ENCODE measurements at places on chromosomes 7 and 10.

DNA sequence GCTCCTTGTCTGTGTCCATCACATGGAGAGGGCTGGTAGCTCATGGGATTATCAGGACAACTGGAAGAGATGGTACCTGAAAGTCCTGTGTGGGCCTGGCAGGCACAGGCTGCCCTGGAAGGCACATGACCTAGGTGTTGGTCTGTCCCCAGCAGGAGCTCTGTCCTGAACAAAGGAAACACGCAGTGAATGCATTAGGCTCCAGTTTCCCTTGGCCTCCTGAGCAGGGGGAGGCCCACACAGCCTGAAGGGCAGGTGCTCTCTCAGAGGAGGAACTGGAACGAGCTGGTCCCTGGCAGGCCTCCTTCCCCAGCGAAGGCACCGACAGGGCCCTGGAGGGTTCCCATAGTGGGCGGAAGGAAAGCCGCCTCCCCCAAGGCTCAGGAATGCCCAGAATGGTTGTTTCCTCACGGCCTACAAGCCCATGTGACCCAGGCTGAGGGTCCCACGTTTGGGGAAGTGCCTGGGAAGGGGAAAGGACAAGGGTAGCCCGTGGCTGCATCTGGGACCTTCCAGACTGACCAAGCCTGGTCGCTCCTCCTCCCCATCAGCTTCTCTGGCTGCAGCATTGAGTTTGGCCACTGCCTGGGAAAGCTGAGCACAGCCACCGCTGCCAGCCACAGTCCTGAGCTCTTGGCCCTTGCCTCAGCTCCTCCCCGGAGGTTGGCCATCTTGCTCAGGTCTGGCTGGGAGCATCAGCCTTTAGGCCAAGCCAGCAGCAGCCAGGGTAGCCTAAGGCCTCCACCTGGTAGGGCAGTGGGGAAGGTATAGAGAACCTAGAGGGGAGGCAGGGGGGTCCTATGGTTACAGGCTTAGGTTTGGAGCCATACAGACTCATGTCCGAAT is 21.8 kb downstream of the CXCL12 start:
- DNase-seq = no peak

DNA sequence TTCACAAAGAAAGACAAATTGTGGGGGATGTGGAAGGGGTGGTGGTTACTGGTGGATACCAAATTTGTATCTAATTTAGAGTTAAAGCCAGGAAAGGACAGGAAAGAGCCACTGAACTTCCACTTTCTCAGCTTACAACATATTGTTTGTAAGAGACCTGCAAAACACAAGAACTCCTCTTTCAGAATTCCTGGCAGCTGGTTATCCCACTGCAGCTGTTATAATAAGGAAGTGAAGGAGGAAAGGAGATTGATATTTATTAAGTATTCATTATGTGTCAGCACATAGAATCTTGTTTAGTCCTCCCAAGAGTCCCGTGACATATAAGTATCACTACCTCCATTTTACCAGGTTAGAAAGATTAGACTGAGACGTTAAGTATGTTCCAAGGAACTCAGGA is 481.7 kb downstream of the PHTF2 start:
- DNase-seq = no peak

DNA sequence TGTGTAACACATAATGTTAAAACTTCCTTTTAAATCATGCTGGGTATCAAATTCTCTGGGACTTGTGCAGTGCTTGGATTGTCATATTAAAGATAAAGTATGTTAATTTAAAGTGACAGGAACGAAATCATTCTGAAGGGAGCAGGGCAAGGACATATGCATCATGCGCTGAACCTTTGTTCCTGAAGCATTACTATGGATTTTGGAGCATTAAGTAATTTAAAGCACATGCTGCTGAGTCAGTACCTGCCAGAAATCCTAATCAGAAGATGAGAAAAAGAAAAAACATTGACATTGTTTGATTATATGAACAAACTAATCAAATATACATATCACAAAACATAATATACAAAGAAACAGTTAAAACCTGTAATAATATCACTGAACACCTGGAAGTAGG is 101.4 kb downstream of the MICU1 start:
- DNase-seq = no peak

GRCh38 chr10:70348228-70348850 is 34.1 kb downstream of the LRRC20 start:
- peak; percentile 35 for DNase-seq

DNA sequence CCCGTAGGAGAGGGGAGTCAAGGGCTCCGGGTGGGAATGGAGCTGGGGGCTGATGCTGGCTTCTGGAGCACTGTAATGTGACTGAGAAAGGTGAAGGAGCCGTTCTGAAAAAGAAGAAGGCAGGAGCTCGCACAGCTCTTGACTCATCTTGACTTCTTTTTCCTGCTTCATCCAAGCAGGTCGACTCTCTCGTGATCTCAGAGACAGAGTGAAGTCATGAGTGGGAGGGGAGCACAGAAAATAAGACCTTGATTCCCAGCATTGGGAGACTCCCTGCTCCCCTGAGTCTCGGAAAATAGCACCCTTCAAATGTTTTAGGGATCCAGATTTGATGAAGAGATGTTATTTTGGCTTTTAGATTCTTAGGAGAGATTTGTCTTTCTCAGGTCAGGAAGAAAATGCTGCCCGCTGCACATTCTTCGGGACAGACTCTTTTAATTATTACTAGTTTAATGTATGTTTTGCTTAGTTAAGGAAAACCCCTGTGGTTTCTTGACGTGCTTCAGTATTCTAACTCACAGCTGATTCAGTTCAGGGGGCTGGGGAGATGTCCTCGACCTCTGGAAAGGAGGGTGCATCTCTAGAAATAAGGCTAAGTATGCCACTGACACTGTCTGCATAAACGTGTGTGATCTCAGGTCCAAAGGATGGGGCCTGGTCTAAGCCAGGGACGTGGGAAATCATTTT is 34.1 kb downstream of the EGFR start:
- no peak for DNase-seq

DNA sequence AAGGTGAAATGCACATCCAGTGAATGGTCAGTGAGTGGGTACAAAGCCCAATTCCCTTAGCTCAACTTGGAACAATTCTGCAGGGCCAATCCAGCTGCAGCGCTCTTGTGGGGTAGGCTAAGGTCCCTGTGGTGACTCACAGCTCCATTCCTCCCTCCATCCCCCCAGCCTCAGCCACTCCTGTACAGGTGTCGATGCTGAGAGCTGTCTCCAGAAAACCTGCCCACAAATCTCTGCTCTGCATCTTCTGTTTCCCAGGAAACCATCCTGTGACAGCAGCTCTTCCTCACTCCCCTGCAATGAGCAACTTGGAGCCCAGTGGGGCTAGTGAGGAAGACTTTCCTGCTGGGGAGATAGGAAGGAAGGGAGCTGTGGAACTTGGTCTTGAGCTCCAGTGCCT is 244.7 kb upstream of the GPR26 start:
- DNase-seq = no peak

GRCh38 chr10:125079091-125079600 is 81.2 kb downstream of the CTBP2 start:
- DNase-seq = no peak

DNA sequence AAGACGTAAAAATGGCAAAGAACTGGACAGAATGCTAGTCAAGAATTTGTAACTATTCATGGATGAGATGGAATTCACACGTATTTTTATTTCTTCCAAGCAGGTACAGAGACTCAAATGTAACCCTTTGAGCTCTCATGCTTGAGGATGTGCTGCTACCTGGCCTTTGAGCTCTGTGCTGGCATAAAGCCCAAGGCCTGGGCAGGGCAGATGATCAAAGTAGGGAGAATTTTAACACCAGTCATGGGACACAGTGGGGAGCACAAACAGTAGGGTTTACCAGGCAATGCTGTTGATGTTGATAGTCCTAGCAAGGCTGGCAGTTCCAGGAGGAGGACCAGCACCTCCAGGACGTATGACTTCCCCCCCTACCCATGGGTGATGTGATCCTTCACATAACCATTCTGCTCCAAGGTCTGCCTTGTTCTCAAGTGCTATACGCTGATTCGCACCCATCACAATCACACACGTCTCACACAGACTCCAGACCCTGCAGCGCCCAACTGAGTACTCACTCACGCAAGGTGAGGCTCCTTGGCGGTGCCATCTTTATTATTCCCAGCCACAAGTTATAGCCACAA is 48.6 kb upstream of the DLG5 start:
- no peak for DNase-seq

DNA sequence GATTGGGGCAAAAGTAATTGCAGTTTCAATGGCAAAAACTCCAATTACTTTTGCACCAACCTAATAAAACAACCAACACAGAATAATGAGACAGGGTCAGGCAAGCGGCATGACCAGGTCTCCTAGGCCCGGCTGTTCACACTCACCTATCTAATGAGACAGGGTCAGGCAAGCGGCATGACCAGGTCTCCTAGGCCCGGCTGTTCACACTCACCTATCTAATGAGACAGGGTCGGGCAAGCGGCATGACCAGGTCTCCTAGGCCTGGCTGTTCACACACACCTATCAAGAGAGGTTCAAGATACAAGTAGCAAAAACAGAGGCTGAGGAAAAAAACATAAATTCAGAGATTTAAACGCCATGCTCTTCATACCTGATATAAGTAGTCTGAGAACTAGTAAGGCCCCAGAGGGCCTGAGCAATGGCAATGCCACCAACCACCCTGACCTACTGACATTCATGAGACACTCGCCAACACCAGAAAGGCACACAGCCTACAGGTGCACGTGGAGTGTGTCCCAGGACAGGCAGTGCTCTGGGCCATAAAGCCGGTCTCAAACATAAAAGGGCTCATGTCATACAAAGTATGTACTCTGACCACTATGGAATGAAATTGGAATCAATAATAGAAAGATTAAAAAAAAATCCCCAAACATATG is 40.6 kb upstream of the NCAPG2 start:
- no peak for DNase-seq

DNA sequence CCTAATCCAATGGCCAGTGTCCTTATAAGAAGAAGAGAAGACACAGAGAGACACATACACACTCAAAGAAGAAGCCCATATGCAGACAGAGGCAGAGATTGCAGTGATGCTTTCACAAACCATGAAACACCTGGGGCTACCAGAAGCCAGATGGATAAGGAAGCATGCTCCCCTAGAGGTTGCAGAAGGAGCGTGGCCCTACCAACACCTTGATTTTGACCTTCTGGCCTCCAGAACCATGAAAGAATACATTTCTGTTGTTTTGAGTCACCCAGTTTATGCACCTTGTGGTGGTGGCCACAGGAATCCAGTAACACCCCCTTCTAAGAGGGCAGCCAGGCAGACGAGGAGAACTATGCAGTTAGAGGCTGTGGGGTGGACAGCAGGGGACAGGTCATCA is 43.5 kb downstream of the AOC1 start:
- no peak for DNase-seq

DNA sequence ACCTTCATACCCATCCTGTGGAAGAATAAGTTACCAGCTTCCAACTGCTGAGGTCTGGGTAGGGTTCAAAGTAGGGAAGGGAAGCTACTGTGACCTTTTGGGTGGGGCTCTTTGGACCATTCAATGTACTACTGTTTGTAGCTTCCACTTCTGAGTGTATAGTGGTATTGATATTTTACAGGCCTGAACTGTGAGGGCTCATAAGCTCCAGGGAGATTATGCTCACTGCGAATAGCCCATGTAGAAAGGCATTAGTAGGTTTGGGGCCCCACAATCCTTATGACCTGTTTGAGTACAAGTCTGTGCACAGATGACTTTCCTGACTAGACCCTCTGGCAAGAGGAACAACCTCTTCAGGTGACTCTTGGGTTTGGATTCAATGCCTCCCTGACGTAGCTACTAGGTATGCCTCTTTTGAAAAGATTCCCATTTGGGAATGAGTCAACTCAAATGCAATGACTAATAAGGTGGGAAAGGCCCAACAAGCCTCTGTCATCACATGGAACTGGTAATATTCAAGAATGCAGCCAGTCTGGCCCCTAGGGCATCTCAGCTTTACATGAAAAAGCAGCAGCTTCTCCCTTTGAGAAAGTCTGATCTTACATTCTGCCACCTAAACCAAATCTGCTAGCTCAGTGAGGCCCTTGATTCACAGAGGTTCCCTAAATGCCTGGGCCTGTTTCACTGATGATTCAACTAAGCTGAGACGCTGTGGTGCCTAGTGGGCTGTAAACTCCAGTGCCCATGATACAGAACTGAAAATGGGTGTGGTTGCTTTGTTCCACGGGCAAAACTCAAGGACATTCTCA is 79.8 kb downstream of the ABI1 start:
- no peak for DNase-seq

DNA sequence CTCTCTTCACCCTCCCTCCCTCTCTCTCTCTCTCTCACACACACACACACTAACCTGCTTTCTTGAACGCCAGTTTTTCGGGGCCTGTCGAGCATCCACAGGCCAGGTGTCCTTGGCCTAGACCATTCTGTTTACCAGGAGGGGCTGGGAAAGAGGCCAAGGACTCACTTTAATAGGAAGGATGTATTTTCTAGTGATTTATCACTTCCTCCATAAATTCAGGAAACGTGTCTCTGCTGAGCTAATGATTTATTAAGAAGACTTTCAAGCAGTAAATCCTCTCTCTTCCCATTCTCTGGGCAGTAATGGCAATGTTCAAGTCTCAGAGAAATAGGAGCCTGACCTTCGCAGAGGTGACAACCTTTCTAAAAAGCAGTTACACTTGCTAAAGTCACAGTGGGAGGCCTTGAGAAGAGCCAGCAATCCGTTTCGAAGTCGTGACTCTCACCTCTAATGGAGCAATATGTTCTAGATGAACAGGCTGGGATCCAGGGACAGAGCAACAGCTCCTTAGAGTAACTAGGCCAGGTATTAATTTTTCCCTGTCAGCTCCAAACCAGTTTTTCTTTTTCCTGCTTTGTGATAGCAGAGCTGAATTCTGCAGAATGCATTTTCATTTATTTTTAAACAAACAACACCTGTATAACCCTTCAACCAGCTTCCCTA is 1357.5 kb upstream of the SORCS1 start:
- DNase-seq = no peak

- no peak for DNase-seq
Measured at GRCh38 chr7:24975644-24976260, 4.2 kb downstream of the OSBPL3 start.

DNA sequence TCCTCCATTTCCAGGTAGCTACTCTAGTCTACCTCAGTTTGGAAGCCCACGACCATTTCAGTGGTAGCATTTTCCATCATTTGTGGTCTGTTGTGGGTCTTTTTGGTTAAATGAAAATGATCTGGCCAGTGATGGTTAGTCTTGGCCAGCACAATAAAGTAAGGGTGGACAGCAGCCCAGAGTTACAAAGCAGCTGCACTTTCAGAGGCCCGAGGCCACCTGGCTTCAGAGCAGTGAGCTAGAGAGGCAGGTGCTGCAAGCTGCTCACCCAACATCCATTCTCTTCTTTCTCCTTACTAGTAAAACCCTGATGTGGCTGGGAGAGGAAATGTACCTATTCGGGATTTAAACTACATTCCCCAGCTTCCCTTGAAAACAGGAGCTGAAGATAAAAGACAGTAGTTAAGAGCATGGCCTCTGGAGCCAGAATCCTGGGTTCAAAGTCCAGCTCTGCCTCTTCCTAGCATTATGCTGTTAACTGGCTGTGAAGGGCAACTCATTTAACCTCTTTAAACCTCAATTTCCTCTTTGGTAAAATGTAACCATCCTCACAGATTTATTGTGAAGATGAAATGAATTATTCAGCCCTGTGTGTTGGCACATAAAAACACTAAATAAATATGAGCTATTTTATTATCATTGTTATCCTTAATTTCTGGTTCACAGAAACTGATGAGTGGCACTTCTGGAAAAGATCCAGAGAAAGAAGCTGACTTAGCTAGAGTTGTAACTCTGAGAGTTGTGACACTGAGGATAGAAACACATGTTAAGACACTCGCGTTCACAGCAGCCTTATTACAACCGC is 517.4 kb downstream of the PARD3 start:
- peak; percentile 41 for DNase-seq

GRCh38 chr7:45033261-45033930 is 33.4 kb downstream of the CCM2 start:
- no peak for DNase-seq

GRCh38 chr7:157851501-157852067 is 514.8 kb downstream of the DNAJB6 start:
- peak; percentile 44 for DNase-seq

- no peak for DNase-seq
Measured at GRCh38 chr7:149316606-149317005, 54.6 kb downstream of the ZNF783 start.
